Activated CD8-positive, alpha-beta T cell treated with anti-CD3 and anti-CD28 coated beads for 36 hours (primary cell): ENCODE measurements at places on chromosomes 7 and 10.

DNA sequence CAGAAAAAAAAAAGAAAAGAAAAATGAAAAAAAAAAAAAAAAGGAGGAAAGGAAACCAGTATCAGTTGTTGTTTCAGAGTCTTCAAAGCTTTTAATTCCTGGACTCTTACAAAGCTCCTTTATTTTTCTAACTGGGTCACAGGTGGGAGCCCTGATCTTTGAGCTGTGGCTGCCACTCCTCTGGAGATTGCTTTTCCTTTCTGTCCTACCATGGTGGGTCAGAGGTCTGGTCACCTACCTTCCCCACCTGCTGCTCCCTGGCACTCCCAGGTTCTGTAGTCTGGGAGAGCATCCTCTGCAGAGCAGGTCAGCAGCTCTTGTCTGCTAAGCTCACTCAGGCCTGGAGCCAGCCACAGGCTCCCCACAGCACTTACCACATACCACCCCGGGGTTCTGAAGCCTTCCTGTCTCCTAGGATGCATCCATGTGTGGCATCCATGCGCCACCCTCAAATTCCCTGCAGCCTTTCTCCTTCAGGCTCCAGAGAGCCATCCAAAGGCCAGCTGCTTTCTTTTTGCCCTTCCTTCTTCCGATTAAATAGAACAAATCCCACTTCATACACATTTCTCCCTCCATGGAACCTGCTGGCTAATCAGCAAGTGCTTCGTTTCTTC is 73.2 kb upstream of the TPK1 start:
- no peak for DNase-seq

- DNase-seq: no peak
Measured at GRCh38 chr7:23713285-23714149, 3.5 kb downstream of the STK31 start.

GRCh38 chr10:120328647-120329046 is 128.4 kb upstream of the PLPP4 start:
- DNase-seq: no peak

- peak; percentile 19 for DNase-seq
Measured at GRCh38 chr7:5429253-5429856, 5.7 kb upstream of the TNRC18 start.

GRCh38 chr10:72044417-72045041 is 43.8 kb downstream of the SPOCK2 start:
- DNase-seq: no peak

GRCh38 chr7:31475368-31475767 is 38.5 kb upstream of the ITPRID1 start:
- DNase-seq: no peak

- DNase-seq: no peak
Measured at GRCh38 chr7:20744954-20745446, 41.7 kb downstream of the SP8 start.

DNA sequence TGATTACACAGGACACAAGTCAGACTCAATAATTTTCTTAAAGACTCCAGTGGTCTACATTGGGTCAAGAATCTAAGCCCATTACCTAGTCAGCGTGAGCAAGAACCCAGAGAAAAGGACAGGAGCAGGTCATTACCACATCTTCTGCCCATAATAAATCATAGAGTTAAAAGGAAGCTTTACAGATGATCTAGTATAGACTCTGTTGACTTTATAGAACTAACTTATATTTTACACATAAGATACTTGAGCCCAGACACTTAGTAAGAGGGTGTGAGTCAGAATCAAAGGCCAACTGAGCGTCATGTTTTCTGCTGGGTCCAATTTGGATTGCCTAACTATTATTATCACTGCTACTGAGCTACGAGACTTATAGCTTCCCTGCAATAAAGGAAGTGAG is 206.1 kb upstream of the NPSR1 start:
- no peak for DNase-seq

DNA sequence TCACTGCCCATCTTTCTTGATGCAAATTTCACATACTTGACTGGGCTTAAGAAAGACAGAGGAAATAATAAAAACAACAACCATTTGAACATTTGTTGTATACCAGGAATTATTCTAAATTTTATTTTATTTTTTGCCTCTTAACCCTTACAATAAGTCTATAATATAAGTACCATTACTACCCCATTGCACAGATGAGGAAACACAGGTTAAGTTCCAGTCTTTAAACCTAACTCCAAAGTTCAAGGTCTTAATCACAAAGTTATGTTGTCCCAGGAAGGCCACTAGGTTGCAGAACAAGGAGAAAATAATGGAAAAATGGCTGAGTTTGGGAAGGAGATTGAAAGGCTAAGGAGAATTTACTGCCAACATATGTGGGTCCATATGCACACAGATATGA is 3.5 kb downstream of the FKBP14 start:
- DNase-seq: no peak
